Stimulated activated CD4-positive, alpha-beta T cell treated with anti-CD3 and anti-CD28 coated beads, Interleukin-1b, Interleukin-23, amount 100 ng/mL, for 1 hour (primary cell): ENCODE measurements at places on chromosomes 16 and 17.

DNA sequence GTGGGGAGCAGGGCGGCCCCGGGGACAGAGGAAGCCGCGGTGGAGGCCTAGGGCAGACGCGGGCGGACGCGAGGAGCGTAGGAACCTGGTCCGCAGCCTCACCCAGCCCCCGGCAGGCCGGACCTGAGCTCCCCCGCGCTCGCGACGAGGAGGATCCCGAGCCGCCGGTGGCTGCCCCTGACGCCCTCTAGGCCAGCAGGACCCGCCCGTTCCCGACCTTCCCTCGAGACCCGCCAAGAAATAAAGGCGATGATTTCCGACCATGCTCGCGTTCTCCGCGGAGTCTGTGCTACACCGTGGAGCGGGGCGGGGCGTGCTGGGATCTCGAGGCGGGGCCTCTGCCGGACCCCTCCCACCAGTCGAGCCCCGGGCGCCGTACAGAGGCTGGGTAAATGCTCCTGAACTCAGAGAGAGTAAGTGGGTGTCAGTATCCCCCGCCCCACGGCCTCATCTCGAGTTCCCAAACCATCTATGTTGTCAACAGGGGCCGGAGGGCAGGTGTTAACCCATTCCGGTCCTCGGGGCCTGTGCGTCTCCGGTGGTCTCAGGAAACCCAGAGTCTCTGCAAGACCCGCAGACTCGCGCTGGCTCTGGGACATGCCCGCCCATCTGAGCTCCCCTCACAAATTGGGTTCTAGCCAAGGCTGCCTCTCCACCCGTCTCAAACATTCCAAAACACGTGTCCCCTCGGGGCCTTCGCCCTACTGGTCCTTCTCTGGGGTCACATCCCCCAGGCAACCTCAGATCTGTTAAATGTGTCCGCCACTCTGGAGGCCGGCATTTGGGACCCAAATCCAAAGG lies 13.7 kb downstream of the SYCE1L start:
- peak; percentile 36 for DNase-seq

- DNase-seq = no peak
Measured at GRCh38 chr17:4808378-4808767, 1.4 kb downstream of the PLD2 start.

DNA sequence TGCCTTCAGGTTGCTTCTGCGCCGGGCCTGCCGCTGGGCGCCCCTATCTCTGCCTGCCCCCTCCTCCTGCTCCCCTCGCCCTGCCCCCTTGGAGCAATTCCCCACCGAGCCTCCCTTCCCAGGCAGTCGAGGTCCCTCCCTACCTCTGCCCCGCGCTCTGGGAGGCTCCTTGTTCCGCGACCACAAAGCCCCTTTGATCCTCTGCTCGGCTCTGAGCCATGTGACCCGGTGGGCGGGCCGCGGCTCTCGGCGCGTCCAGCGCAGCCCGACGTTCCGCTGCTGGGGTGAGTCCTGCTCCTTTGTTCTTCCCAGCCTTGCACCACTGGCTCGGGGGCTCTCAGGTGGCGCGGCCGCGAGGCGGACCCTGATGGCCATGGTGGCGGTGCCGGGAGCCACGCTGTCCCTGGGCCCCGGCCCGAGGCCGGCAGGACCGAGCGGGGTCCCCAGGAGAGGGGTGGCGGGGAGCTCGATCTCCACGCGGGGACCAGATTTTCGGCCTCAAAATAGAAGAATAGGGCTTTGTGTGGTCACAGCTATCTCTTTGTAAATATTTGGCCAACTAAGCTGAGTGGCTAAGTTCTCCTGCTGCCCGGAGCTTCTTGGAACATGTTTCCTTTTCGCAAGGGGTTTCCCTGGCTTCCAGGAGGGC lies 310.6 kb downstream of the SEC14L1 start:
- no peak for DNase-seq

DNA sequence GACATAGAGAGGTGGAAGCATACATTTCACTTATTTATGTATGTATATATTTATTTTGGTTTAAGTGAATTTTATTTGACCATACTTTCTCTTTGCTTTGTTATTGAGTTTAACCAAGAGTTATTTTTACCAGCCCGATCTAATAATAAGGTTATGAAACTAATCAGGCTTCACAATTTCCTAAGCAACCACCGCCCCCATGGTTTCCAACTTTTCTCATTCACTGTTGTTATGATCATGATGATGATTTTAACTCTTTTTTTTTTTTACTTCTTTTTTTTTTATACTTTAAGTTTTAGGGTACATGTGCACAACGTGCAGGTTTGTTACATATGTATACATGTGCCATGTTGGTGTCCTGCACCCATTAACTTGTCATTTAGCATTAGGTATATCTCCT lies 30.6 kb downstream of the DNAH9 start:
- no peak for DNase-seq

DNA sequence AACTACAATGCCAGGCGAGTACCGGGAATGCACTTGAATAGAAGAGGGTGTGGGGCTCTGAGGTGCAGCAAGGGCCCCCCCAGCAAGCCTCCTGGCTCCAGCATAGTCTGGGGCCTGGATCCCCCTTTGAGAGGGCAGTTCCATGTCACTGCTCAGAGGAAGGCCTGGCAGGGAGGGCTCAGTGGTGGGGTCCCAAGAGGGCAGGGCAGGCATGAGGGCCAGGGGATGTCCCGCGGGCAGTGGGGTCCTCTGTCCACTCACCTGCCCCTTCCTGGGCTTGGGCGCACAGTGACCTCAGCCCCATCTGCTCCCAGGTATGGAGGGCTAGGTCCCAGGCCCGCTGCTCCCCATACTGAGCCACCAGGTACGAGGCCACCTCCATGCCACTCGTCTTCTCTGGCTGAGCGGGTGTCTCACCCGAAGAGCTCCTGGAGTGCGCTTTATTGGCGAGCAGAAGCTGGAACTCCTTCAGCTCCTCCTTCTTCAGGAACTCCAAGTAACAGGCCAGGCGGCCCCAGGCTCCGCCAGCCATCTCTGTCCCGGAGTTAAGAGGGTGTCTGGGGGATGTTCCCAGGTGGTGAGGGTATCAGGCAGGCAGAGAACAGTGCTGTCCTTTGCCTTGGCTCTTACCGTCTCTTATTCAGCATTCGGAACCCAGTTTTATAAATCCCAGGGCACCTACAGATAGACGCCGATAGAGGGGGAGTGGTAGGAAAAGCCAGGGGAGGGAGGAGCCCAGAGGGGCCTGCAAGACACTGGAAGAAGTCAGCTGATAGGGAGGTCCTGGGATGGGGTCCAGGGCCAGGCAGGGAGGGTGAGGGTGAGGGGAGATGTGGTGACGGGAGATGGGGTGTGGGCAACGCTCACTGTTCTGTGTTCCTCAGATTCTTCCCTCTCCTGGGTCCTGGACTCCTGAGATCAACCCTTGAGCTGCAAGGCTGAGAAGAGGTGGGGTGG lies 605 bp downstream of the NLRP1 start:
- DNase-seq = no peak
